ENCODE measurements at places on chromosomes 3 and 15. TPM values are rescaled to one million over a fixed set of nuclear protein-coding genes. Genes with fewer than 3 reads are reported as not detected.

NEIL1 gene
- total RNA-seq = 5.0 TPM

CCR9 gene
- not detected for total RNA-seq

PTX3 gene
- 537 TPM for total RNA-seq

SLC2A2 gene
- not detected for total RNA-seq

SLC24A5 gene
- not detected for total RNA-seq

GABRA5 gene
- not detected for total RNA-seq

OXNAD1 gene
- 11.9 TPM for total RNA-seq

IQCH gene
- total RNA-seq = 4.7 TPM

ISLR gene
- 77.5 TPM for total RNA-seq

BNC1 gene
- 3.3 TPM for total RNA-seq

EIF2B5 gene
- total RNA-seq = 22.1 TPM

ACP3 gene
- total RNA-seq = under 0.01 TPM

CFAP91 gene
- total RNA-seq = 0.59 TPM

SLC6A1 gene
- total RNA-seq = not detected

CD86 gene
- 0.29 TPM for total RNA-seq

AGBL1 gene
- total RNA-seq = not detected

GOLGA6L9 gene
- total RNA-seq = 1.8 TPM

GRK7 gene
- total RNA-seq = not detected

SNX22 gene
- 0.29 TPM for total RNA-seq

GAP43 gene
- 2.1 TPM for total RNA-seq

MKRN3 gene
- 0.36 TPM for total RNA-seq

SLC12A1 gene
- not detected for total RNA-seq

ITPKA gene
- 0.29 TPM for total RNA-seq
